NCI-H1694 treated with DMSO at 0.1 percent for 48 hours (cell line): ENCODE measurements at places on chromosomes 12 and 14.
A peak's percentile ranks its signal among the peaks of the same experiment; 100 is the strongest.

DNA sequence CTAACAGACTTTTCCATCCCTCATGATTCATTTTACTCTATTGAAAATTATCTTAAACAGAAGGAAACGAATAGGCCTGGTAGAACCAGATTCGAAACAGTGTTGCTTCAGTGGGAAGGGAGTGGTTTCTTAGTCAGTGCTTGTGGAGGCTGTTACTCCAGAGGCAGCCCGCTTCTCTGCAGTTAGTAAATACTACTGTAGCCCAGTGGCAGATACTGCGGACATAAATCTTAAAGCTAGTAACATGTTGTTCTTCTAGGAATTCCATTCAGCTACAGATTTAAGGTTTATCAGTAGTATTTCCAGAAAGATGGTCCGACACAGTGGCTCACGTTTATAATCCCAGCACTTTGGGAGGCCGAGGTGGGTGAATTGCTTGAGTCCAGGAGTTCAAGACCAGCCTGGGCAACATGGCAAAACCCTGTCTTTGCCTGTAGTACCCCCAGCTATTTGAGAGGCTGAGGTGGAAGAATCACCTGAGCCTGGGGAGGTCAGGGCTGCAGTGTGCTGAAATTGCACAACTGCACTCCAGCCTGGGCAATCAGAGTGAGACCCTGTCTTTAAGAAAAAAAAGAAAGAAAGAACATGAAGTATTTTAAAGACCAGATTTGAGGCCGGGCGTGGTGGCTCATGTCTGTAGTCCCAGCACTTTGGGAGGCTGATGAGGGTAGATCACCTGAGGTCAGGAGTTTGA is 45.9 kb downstream of the DIP2B start:
- DNase-seq, result no peak

- peak; percentile 28 for DNase-seq
These were observed 9.8 kb upstream of the ZNF385A start for GRCh38 chr12:54394281-54394719.

- DNase-seq, result no peak
These were observed 184.2 kb upstream of the FOXN3 start for GRCh38 chr14:89600950-89601826.

GRCh38 chr12:65648461-65648860 is 175.8 kb upstream of the HMGA2 start:
- no peak for DNase-seq

- DNase-seq, result no peak
These were observed 67.8 kb upstream of the LTA4H start for GRCh38 chr12:96103067-96103644.

DNA sequence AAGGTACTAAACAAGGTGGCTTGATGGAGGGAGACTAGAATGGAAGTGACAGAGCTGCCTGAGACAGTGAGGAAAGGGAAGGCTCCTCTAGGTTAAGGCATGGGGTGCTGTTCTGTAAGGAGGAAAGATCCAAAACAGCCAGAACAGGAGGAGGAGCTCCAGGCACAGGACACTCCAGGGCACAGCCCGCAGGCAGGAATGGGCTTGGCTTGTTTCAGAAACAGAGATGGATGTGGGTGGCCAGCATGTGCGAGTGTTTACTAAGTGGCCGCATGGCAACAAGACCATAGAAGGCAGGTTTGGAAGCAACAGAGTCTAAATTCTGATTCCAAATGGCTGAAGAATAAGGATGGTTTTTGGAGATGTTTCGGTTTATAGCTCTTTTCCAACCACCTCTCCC is 889.1 kb downstream of the AACS start:
- no peak for DNase-seq

DNA sequence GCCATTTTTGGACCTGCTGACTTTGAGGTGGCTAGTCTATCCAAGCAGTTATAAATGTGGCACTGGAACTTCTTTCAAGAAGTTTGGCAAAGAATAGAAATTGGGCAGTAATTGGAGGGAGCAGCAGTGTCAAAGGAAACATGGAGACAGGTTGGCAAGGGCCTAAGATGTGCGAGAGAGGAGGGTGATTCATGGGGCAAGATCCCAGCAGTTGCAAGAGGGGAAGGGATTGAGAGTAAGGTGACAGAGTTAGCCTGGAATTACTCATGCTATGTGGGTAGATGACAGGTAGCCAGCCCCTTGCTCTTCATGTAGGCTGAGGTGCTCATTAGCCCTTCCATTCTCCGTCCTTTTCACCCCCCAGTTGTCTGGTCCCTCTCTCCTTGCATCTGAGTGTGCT is 42.2 kb downstream of the FBXL14 start:
- DNase-seq, result no peak

DNA sequence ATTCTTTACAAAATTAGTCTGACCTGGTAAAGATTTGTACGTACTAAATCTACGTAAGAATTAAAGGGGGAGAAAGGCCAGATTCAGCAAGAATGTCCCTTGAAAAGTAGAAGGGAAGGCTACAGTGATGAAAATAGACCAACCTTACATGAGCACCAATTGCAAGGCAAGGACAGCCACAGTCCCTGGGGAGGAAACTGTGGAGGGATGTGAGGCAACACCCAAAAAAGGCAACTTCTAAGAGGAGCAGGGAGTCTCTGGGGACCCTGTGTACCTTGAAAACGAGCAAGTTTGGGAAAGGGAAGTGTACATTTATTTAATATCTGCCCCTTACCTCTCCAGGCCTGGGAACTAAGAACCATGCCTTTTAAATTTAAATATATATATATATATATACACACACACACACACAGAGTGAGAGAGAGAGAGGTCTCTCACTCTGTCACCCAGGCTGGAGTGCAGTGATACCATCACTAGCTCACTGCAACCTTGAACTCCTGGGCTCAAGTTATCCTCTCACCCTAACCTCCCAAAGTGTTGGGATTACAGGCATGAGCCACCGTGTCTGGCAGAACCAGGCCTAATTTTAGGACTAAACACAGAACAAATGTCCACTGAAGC is 56.4 kb downstream of the TMCC3 start:
- no peak for DNase-seq

DNA sequence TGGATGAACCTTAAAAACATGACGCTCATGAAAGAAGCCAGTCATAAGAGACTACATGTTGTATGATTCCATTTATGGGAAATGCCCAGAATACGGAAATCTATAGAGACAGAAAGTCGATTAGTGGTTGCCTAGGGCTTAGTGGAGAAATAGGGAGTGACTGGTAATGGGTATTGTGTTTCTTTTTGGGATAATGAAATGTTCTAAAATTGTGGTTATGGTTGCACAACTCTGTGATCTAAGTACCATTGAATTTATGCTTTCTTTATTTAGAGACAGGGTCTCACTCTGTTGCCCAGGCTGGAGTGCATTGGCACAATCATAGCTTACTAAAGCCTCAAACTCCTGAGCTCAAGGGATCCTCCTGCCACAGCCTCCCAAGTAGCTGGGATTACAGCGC is 8.0 kb downstream of the RBMS2 start:
- DNase-seq, result no peak

GRCh38 chr12:39441963-39442830 is 723 bp downstream of the KIF21A start:
- peak; percentile 19 for DNase-seq

GRCh38 chr14:29165431-29165830 is 398.8 kb downstream of the FOXG1 start:
- DNase-seq, result no peak

DNA sequence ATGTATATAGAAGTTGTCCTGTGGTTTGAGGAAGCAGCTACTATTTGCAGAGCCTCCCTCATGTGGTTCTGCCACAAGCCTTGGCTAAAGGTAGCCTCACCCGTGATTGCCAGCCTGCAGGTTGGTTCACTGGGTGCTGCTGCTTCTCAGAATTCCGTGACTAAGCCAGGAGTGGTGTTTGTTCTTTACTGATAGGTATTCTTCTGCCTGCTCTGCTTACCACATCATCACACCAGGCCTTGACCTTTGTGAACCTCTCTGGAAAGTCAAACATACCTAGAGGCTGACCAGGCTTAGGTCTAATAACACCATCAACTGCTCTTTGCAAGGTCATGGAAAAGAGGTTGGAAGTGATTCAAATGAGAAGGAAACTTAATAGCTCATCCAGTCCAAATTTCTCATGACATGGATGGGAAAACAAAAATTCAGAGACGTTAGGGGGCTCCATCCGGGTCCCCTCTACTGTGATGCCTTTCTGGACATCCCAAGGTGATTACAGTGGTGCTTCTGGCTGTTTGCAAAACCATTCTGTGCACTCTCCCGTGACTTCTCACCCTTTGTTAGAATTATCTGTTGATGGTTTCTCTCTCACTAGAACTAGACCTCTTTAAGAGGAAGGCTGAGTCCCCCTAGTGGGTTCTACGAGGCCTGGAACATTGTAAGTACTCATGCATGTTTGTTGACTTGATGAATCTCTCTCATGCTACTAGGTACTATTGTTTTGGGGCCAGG is 8.5 kb upstream of the SOCS2 start:
- no peak for DNase-seq

- no peak for DNase-seq
These were observed 121.9 kb downstream of the PIK3C2G start for GRCh38 chr12:18383203-18383602.
